ENCODE measurements at places on chromosomes 4 and X.

GRCh38 chr4:39102297-39102696 is 40.3 kb downstream of the KLHL5 start:
- no peak for DNase-seq

GRCh38 chr4:52852041-52852440 is 10.1 kb upstream of the RASL11B start:
- DNase-seq = no peak

GRCh38 chr4:39291686-39292085 is 74.5 kb downstream of the RFC1 start:
- no peak for DNase-seq

- DNase-seq = no peak
Measured at GRCh38 chr4:38889143-38889542, 21.5 kb downstream of the FAM114A1 start.

DNA sequence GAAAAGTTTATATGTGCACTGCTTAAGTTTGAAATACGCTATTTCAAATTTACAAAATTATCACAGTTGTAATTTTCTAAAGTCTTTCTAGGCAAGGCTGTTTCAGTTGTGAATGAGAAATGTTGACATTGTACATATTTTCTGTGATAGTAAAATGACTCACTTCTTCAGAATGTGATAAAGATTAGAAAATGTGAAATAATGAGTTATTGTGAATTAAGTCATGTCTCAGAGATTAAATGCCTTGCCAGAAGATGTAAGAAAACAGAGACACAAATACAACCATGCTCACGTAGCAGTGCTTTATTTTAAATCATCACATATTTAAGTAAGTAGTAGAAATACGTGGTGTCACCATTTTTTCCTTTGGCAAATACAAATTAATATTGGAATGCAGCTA is 768 bp downstream of the CLCN4 start:
- no peak for DNase-seq

DNA sequence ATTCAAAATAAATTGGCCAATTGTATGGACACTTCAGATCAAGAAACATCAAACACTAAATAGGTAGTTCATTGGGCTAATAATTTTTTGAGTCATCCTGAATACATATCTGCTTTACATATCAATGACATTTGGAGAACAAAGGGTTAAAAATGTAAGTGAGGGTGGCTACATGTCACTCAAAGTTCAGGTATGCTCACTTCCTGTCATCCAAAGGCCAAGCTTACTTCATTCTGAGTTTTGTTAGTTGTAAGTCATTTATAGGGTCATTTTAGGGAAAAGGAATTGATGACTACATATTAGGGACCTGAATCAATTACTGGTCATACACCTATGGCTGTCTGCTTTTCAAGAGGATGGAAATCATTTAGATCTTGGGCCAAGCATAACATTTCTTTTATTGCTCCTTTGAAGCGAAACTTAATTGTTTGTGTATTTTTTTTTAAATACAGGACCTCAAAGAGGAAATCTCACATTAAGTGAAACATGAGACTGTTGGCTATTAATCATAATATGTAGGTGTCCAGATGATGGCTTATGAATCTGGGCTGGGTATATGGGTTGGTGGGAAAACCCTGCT is 119.2 kb upstream of the LEF1 start:
- no peak for DNase-seq

- no peak for DNase-seq
Measured at GRCh38 chr4:184514121-184514988, 40.0 kb upstream of the IRF2 start.

DNA sequence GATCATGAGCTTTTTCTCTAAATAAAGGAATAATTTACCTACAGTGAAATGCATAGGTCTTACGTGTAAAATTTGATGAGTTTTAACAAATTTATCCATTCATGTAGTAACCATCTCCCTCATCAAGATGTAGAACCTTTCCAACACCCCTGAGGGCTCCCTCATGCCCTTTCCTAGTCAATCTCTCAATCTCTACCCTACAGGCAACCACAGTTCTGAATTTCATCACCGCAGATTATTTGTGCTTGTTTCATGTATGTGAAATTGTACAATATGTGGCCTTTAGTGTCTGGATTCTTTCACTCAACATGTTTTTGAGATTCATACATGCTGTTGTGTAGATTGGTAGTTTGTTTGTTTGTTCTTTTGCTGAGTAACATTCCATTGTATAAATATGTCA is 2.1 kb downstream of the VGLL1 start:
- DNase-seq = no peak

DNA sequence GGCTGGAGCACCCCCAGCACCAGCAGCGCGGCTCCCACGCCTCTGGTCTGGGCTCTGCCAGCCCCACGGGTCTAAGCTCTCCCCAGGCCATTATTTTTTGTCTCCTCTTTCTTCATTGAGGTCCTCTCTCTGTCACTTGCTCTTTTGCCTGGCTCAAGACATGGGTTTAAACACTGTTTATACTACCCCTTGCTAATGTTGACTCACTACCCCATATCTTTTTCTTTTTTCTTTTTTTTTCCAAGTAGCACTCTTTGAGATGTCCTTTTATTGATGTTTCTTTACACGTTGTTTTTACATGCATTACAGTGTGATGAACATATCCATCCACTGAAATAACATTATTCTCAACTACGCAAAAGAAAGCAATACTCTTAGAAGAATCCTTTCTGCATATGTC is 1.7 kb upstream of the ERVMER34-1 start:
- DNase-seq = no peak

GRCh38 chr4:38695809-38696208 is 31.8 kb downstream of the KLF3 start:
- DNase-seq = no peak

- no peak for DNase-seq
Measured at GRCh38 chr4:101418055-101418454, 70.7 kb upstream of the PPP3CA start.

GRCh38 chr4:122914292-122914904 is 8.0 kb downstream of the NUDT6 start:
- no peak for DNase-seq

DNA sequence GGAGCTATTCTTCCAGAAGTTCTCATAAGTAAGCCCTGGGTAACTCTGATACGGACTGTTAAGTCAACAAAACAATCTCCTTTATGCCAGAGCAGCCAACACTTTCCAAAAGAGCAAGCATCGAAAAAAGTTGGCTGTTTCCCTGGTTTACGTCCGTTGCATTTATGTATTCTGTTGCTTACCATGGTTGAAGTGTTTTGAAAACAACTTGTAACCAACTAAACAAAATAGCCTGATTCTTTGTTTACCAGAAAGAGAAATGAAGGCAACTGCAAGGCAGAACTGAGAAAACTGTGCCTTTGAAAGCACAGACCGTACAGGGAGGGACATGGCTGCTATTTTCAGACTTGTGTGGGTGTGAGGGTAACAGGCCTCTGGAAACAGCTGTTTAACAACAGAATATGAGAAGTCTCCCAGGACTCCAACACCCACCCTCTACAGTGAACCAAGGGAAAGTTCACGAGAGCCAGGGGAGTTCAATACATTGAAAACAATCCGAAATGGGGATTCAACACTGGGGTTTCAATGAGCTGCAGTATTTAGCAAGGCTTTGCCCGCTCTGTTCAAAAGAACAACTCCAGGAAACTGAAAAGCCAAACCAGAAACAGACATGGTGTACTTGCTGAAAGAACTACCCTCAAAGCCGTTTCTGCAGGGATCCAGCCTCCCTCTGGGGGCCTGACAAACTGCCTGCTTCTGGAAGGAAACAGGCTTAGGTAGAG is 95.8 kb upstream of the EGFL6 start:
- DNase-seq = no peak

DNA sequence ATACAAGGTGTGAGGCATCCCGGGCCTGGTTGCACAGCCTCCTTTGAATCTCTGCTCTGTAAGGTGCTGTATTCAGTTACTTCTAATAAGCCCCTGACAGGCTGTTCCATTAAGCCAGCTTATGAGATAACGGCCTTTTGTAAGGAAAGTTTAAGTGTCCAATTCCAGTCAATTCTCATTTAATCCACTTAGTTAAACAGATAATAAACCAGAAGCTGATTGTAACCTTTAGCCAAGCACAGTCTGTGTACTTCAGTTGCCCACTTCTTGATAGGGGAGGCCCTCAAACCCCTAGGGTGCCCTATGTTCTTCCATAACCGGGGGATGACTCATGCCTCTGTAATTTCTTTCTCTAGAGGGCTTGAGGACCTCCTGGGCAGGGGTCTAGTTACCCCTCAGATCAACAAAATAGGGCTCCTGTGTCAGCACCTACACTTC is 63.4 kb downstream of the RASL11B start:
- DNase-seq = no peak

GRCh38 chrX:64894454-64895038 is 81.7 kb downstream of the ZC4H2 start:
- DNase-seq = no peak

DNA sequence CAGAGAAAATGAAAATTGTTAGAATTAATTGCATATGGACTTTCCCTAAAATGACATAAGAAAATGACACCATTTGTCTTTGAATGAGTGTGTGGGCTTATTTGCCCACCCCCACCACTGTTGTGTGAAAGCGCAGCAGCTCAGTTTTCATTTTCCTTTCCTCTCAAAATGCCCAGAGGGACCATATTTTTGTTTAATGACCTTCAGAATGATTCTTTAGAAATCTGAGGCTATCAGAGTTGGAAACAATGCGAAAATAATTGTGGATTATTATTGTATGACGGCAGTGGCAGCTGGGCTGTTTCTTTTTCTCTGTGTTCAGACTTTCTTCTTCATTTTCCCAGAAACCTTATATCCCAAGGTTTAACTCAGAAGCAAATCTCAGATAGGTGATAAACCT is 44.6 kb upstream of the TEX13A start:
- DNase-seq = no peak

GRCh38 chrX:152821145-152821765 is 9.3 kb downstream of the CETN2 start:
- DNase-seq = no peak

DNA sequence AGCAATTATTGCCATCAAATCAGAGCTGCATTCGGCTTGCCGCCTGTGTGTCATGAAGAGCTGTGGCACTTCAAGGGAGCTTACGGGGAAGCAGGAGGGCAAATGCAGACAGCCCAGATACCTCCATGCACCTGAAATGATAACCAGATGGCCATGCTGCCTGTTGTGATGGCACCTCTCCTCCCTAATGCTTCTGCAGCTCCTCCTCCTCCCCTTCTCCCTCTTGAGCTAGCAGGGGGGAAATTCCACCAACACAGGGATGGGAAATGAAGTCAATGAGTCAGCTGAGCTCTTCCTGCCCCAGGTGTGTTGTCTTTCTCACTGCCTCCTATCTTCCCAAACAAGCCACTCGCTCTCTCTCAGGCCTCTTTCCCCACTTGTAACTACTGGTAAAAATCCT is 565.0 kb downstream of the BCOR start:
- no peak for DNase-seq

DNA sequence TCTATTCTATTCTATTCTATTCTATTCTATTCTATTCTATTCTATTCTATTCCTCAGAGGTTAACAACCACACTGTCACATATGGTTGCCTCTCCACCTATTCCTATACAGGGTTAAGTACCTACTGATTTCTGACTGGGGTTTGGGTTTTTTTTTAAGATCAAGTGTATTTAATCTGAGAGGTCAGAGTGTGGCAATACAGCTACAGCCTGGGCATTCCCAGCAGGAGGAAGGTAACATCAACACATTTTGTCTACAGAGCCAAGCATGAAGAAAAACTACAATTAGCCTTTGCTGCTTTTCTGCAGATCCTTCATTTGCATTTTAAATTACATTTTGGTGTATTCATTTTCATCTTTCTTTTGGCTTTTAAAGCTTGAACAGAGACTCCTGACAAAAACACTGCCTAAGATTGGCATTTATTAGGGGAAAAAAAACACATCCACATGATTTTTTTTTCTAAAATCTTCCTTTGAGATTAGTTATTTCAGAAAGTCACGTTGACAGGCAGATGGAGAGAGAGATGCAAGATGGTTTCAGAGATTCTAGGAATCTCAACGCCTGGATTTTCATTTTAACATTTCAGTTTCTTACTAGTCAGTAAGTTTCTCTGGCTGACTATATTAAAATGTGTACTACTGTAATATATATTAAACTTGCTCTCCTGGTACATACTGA is 255.9 kb upstream of the TET2 start:
- DNase-seq = no peak

- no peak for DNase-seq
Measured at GRCh38 chrX:14352511-14352910, 176.8 kb upstream of the GLRA2 start.

DNA sequence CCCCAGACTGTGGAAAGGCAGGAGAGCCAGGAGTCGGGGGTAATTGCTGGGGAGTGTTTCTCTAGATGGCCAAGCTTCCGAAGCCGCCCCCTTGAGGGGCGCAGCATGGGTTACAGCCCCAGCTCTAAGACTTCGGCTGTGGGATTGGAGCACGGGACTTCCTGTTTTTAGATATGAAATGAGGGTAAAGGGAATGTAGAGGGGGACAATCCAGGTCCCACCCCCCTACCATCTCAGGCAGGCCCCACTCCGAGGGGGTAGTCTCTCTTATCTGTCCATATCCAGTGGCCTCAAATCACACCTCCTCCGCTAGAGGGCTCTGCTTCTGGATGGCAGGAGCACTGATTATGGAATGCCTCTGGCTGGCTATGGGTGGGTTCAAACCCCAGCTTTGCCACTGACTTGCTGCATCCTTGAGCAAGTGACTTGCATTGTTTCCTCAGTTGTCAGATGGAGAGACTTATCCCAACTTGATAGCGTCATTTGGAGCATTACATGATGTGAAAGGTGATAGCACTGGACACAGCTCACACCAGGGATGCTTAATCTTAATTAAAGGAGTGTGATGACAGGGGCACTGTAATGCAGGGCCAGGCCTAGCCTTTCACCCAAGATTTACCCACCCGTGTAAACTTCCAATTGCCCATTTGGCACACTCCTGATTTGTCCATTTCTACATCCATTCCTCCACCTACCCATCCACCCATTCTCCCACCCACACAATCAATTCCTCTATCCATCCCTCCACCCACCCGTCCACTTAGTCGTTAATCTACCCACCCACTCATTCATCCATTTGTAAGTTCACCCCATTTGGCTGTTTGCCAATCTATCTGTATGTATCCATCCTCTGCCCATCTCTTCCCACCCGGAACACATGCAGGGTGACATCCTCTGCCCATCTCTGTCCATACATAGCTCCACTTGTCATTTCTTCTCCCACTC is 848 bp upstream of the KCND1 start:
- DNase-seq = no peak

DNA sequence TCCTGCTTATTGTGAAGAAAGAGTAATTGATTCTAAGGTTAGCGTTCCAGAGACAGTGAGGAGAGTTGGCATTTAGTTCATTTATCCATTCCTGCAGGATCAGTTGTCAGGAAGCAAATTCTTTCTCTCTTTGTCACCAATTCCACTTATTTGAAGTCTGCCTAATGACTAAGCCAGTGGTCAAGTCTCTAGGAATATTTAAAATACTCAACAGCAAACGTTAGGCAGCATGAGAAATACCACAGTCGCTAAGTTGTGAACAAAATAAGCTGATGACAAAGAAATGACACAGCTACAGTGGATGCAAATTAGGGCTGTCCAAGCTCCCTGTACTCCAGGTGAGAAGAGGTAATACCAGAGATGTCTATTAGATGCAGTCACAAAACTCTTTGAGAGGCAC is 6.6 kb upstream of the MAGEB17 start:
- DNase-seq = no peak

All from cortex of kidney (tissue), 1 donor.